ENCODE measurements at places on chromosomes 16 and 17.

GRCh38 chr17:22221344-22221743, 529.0 kb downstream of the KCNJ18 start:
- no peak for DNase-seq

DNA sequence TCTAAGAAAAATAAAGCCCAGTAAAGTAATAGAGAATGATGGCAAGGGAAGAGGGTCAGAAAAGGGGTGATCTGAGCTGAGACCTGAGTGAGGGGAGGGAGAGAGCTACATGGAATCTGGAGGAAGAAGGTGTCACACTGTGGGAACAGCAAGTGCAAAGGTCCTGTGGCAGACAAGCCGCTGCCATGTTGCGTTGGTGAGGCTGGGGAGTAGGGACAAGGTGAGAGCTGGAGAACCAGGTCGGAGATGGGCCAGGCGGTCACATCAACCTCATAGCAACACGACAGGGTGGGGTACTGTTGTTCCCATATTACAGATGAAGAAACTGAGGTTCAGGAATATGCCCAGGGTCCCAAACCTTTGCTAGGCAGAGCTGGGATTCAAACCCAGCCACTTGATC, 16.6 kb upstream of the CALB2 start:
- no peak for DNase-seq

DNA sequence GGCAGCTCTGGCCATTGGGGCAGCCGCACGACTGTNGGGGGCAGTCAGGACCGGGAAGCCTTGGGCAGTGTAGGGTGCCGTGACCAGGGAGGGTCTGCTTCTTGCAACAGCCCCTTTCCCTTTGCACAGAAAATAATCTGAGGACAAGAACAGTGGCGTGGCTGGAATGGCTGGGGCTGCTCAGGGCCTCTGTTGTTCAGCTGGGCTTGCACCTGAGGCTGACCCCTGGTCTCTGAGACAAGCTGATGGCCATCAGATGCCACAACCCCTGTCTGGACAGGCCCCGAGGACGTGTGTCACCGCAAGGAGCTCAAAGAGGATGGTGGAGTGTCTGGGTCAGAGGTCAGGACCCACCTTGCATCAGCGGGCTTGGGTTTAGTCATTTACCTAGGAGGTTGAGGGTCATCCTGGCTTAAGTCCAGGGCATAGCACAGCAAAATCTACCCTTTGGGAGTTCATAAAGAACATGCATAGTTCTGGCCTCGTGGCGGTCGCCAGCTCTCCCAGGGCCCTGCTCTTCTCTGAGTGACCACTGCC, 46.9 kb downstream of the METRNL start:
- DNase-seq: no peak

DNA sequence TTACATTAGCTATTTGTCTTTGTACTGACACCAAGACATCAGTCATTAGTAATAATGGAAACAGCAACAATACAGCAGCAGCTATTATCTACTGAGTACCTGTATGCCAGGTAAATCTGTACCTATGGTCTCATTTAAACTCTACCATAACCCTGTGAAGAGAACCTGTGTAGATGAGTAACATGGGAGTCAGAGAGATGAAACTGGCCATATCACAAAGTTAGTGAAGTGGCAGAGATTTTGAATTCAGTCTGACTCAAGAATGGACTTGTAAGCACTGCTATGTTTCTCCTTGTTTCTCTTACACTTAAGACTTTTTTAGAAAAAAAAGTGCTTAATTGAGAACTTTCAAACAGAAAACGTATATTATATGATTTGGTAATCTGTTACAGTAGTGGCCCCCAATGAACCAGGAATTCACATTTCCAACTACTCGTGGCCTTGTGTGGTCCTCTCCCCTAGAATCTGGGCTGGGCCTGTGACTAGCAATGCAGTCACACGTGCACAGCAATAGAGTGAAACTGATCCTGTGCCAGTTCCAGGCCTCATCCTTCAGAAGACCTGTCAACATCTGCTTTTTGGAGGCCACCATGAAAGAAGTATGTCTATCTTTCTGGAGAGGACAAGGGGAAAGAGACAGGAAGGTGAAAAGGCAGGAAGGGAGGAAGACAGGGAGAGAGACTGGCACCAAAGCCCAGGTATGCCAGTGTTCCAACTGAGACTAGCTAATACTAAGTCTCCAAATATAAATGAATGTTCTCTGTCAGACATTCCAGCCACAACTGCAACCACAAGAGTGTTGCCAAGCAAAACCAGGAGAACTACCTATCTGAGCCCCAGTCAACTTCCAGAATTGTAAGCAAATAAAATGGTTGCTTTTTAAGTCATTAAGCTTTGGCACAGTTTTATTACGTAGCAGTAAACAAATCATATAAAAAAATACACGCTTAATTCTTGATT, 12.0 kb downstream of the CRLF3 start:
- no peak for DNase-seq

DNA sequence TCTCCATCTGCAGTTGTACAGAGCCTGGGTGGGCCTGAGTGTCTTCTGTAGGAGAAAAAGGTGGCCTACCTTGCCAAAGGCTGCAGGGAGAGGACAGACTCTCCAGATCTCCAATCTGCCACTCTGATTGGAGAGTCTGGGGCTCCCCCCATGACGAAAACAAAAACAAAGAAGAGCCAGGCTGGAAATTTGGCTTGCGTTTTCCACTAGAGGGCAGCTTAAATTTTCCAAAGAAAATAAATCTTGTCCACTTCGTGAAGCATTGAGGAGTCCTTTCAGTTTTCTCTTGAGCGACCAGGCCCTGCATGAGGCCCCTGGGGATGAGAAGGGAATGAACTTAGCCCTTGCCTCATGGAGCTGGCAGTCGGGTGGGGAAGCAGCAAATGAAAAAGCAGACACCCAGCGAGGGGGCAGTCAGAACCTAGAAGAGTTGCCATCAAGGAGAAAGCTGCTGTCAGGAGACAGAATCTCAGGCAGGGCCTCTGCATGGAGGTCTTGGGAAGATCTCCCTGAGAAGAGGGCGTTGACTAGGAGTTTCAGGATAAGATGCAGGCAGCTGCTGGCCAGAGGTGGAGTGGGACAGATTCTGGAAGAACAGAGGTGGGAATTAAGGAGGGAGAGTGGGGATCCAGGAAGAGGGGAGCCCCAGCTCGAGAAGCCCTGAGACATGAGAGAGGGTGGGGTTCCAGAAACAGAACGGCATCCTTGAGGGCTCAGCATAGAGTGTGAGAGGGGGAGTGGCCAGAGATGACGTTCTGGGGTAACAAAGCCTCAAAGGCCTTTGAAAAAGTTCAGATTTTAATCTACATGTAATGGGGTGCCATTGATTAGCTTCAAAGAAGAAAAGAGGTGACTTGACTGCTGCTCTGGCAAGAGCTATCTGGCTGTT, 8.4 kb upstream of the SHCBP1 start:
- no peak for DNase-seq

Data from CD4-positive, alpha-beta T cell treated with Interleukin-21 for 1 hour (primary cell).